CD8-positive, alpha-beta memory T cell (primary cell): ENCODE measurements at places on chromosomes 12 and 14.

DNA sequence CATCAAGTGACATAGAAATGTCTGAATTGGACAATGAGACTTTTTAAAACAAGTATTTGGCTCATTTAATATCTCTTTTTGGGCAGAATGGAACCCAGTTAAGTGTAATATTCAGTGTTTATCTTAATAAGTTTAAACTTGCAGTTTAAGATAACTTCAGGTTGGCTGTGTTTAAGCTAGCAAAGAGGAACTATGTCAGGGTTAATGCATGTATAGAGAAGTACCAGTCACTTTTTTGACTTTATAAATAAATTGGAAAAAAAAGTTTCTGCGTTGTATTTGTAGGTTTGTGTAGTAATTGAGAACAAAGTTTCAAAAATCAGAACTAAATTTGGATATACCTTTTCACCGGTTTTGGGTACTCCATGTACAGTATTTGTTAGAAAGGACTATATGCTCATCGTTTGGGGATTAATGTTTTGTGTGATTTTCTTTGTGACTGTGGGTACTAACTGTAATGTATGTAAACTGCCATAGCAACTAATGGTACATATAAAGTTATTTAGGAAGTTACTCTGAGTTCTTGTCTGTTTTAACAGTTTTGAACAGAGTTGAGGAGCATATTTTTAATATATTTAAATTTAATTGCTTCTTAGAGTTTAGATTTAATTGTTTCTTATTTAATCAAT, 4.5 kb downstream of the HMGA2 start:
- no peak for DNase-seq

DNA sequence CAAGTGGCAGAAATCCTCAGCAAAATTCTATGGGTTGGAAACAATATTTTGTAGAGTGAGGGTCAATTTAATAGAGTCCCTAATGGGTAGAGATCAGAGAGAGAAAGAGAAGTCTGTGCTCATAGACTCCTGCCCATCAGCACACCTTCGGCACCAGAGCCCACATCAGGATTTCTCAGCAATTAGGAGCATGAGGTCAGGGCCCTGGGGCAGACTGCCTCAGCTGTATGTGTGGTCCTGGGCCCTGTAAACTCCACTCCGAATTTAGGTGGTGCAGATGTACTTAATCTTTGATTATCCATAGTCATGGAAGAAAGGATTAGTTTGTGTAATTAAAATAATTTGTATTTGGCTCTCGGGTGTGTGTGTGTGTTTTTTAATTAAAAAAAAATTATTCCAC, 372.6 kb downstream of the AEBP2 start:
- no peak for DNase-seq

GRCh38 chr12:2384533-2385351, 332.0 kb downstream of the CACNA1C start:
- DNase-seq, result no peak

DNA sequence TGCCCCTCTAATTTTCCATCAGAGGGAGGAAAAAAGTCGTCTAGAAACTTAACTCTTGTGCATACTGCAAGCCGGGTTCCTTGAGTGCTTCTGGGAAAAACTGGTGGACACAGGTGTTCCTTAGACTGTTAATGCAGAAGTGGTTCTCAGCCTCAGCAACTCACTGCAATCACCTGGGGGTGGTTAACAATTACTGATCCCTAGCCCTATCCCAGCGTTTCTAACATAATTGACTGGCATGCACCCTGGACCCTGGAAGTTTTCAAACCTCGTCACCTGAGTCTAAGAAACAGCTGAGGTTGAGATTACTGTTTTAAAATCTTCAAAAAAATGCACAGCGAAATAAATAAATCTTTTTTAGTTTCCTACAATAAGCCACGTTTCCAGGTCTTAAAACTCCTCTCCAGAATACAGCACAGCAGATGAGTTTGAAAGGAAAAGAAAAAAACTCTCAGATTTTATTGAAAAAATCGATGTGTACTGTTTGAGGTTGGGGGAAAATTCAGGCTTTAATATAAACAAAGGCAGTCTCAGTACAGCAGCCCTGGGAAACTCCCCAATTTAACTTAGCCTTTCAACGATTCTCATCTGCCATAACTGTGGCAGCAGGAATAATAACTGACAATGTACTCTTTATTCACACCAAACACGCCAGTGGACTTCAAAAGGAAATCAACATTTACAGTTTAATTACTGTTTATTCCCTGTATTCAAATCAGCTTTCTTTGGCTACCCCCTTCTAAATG, 45.4 kb downstream of the PHLDA1 start:
- DNase-seq, result no peak
